ENCODE measurements at places on chromosomes 6 and 20.

DNA sequence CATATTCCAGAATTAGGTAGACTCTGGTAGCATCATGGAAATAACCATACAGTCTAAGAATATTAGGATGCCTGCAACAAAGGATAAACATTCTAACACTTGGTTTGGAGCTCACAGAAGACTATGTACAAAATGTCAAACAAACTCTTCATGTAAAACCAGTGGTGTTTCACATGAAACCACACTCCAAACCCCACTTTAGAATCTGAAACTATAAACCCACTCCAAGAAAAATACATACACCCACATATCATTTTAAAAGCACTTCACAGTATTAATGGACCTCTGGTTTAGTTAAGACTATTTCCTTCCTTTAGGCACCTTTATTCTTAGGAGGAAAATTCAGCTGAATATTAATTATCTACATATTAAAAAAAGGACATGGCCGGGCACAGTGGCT lies 10.5 kb downstream of the AURKA start:
- DNase-seq = no peak

DNA sequence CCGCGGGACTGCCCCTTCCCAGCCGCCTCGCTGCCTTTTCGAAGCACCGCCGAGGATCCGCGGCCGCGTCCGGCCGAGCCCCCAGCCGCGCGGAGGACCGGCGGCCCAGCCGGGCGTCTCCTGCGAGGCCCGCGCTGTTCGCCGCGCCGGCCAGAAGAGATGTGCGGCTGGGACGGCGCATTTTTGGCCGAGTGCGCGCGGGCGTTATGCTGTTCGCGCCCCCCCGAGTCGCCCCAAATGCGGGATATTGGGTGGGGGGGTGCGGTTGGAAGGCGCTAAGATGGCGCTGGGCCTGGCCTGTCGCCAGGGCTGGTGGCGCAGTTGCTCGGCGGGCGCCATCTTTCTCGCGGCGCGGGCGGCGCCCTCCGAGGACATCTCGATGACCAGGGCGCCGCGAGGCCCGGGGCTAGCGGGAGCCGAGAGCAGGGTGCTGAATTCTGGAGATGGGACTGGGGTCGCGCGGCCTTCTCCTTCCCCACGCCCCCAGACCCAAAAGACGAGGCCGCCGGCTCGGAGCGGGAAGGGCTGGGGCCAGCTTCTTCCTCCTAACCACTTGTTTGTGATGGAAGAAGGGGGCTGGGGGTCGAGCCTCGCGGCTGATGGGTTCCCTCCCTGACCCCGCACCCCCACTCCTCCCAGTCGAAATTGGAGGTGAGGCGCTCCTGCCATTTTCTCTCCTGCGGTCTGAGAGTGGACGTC lies 1.5 kb downstream of the BICRAL start:
- DNase-seq = peak; percentile 72

- DNase-seq = no peak
Observed at GRCh38 chr6:63441266-63441956, 121.6 kb upstream of the LGSN start.

DNA sequence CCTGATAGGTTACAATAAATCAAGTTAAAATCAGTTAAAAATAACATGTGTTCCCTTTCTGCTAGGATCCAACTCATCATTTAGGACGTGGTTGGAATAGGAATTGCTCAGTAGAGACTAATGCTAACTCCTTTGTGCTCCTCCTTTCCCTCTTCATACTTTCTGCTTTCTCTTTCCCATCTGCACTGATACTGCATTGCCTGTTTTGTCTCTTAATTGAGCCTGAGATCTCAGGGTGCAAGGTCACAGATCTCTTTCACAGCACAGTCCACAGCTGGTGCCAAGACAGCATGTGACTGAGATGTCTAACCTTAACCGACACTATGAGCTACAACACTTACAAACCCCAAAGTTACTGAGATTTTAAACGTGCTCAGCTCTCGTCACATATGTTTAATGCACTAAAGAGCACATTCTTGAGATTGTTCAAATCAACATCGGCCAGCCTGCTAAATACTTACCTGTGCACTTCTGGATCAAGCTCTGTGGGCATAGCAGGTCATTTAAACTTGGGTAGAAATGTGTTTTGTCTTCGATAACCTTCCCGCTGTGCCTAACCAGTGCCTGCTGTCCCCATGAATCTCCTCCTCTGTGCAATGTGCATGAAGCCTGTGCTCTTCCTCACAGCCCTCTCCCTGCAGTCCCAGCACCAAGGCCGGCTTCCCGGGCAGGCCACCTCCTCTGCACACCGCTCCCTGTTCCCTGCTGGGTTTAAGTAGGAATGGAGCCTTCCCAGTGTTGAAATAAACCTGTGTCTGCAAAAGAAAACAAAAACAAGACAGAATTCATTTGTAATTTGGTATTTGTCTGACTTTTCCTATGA lies 39.6 kb upstream of the AFDN start:
- no peak for DNase-seq

DNA sequence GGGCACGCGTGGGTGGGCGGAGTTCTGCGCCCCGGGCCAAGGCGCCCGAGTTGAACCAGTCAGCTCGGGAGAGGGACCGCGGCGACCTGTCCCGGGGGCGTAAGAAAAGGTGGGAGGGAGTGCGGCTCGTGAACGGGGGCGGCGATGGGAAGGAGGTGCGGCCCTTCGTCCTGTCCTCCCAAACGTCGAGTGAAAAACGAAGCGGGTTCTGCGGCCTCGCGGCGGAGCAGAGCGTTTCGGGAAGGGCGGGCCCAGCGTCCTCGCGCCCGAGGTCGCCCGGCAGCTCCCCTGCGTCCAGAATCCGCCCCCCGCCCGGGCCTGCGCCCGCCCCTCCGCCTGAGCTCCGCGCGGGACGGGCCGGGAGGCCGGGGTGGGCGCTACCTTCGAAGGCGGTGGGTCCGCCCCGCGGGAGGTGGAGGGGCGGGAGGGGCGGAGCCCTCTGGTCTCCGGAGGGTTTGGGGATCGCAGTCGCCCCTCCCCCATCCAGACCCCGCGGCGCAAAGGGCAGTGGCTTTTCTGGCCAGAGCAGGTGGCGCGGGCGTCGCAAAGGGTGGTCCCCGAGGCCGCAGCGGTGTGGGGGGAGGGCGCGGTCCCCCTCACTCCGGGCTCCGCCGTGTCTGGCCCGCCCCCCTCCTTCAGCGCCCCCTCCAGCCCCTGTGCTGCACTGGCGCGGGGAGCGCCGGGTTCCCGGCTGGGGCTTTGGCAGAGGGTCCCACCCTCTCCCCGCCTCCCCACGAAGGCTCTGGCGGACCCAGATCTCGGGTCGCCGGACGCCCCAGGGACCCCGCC lies 838 bp downstream of the STMN3 start:
- DNase-seq = no peak

GRCh38 chr20:33585413-33585812 lies 76.7 kb upstream of the C20orf144 start:
- DNase-seq = no peak

GRCh38 chr20:44728801-44729443 lies 13.8 kb downstream of the CCN5 start:
- peak; percentile 91 for DNase-seq

DNA sequence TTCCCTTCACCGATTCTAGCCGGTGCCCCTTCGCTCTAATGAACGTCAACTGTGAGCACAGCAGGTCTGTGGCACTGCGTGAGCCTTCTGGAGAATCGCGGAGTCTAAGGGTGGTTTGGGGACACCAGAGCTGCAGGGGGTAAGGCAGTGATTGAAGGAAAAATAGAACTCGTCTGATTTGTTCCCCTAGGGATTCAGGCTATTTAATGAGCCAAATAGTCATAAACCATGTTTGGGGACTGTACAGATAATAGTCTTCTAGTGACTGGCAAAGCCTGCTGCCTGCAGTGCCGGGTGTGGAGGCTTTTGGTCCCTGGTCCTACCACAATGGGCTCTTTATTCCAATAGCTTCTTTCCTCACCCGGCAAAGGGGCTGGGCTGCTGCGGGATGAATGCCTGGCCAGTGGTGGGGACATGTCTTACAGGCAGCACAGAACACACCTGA lies 11.1 kb upstream of the NTSR1 start:
- DNase-seq = no peak

- no peak for DNase-seq
Observed at GRCh38 chr6:77072694-77073409, 390.4 kb downstream of the HTR1B start.

DNA sequence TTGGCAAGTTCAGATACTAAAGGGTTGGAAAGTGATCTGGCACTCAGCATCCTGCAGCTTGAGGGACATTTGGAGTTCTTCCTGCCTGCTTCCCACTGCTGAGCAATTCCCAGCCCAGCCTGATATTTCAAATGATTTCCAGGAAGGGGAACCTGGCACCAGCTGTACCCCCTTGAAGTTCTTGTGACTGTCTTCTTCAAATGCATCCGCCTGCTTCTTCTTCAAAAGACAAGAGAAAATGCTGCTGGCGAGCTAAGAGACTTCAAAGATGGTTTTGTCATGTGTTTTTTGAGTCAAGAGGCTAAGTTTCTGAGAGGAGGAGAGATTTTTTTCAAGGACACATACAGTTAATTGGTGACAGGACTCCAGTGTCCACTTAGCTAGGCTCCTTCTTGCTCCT lies 42.6 kb upstream of the B4GALT5 start:
- no peak for DNase-seq

DNA sequence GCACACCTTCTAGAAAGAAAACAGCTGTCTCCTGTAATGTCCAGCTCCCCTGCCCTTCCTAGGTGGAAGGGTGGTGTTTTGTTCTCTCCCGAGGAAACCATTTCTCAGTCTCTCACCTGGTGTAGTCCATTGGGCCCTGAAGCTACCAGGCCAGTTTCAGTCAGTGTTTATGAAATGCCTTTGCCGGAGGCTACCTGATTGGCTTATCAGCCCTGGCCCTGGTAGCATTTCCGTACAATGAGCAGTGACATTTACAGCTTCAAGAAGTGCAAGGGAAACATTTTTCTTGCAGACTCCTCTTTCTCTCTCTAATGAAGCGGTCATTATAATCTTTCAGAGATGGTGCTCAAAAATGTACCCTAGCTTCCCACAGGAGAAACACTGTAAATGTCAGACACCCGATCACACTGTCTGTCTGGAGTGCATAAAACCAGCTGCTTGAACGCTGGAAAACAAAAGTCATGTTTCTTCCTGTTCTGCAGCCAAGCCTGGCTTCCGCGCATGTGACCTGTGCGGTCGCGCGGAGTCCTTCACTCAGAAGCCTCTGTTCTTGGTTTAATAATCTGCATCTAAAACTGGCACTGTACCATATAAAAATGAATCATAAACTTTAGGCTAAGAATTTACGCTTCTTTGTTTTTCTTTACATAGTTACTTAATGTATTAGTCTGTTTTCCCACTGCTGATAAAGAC lies 28.4 kb upstream of the SAYSD1 start:
- no peak for DNase-seq

GRCh38 chr6:84967965-84968364 lies 203.6 kb upstream of the TBX18 start:
- no peak for DNase-seq

GRCh38 chr20:46999801-47000465 lies 105.3 kb downstream of the EYA2 start:
- no peak for DNase-seq

DNA sequence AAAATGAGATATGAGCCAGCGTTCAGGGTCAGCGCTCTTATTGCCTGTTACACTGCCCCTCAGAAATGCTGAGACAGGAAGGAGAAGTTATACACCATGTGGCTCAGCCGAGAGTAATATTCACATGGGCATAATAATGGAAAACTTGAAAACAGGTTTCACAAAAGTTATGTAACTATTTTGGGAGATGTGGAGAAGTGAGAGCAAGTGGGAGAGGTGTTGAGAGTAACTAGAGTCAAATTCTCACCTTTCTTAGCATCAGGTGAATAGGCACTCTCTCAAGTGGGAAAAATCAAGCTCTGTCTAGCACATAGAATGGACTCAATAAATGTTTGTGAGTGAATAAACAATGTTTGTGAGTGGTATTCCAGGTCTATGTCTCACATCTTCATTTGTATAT lies 94.5 kb downstream of the TBX18 start:
- no peak for DNase-seq

All from AG10803 (cell line).